Esophagus mucosa (tissue), 1 donor: ENCODE measurements at places on chromosomes 16 and 17. TPM values are rescaled to one million over a fixed set of nuclear protein-coding genes. Genes with fewer than 3 reads are reported as not detected.

DNA sequence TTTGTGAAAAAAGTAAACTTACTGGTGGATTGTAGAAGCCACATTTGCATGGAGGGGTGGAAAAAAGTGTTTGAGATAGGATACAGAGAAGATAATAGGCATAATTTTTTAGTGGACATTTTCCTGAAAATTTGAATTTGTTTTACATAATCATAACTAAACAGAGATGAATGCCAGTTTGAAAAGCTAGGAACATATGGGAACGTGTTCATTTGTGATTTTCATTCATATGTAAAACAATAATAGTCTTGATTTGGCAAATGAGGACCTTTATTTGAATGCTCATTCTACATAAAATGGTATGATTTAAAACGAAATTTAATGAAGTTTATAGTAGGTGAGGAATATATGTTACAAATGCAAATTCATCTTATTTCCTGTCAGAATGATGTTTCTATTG lies 263.9 kb downstream of the BCAS3 start:
- no peak for ATAC-seq

DNA sequence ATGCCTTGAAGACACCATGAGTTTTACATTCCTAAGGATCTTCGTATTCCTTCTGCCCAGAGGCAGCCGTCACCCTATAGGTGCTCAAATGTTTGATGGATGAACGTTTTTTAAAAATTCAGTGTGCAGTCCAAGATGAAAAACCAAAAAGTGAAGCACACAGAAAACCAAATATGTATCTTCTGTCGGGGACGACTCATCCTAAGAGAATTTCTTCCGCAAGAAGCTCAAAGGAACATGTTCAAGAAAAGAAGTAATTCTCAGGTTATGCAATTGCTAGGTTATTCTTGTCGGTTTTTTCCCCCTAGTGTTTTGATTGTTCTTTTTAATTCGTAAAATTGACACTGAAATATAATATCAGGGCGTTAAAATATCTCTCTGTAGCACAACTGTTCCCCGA lies 1.4 kb downstream of the CENPV start:
- ATAC-seq = no peak

- ATAC-seq = peak; percentile 24
Measured at GRCh38 chr16:57469917-57470470, 7.5 kb downstream of the POLR2C start.

CCL23 gene
- total RNA-seq = 0.92 TPM
